Stimulated activated CD4-positive, alpha-beta T cell treated with anti-CD3 and anti-CD28 coated beads, Interleukin-1b, Interleukin-23, amount 100 ng/mL, for 1 hour (primary cell): ENCODE measurements at places on chromosomes 2 and 18.

DNA sequence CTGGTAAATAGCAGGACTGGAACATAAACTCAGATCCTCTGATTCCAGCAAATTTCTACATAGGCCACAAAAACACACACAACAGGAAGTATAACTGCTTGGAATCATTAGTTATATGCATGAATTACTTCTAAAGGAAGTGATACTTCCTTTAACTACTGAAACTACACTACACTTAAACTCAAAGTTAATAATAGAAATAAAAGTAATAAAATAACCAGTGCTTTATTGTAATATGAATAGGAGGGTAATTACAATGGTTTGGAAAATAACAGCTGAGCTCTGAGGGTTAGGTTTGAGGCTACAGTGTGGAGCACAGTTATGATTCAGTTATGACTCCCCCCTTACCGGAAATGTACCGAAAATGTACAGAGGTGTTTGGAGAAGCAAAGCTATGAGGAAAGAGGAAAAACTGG, 18.5 kb upstream of the POLI start:
- DNase-seq = no peak

DNA sequence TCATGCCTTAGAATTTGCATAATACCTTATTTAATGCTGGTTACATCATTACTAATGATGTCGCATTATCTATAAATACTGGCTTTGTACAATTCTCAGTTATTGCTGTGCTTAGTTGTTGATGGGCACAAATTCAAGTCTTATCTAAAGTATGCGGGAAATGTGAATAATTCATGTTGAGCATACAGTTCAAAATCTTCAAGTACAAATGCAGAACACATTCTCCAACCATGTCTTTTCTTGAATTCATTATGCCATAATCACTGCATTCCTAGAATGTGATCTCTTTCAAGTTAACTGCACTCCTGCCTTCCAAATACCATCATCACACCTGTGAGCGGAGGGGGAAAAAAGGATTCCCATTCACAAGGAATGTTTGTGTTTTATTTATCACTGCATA, 337.0 kb downstream of the MBD2 start:
- no peak for DNase-seq

DNA sequence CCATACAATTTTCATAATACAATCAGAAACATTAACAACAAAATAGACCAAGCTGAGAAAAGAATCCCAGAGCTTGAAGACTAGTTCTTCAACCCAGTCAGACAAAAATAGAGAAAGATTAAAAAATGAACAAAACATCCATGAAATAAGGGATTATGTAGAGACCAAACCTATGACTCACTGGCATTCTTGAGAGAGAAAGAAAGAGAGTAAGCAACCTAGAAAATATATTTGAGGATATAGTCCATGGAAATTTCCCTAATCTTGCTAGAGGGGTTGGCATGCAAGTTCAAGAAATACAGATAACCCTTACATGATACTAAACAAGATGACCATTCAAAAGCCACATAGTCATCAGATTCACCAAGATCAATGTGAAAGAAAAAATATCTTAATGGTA, 281.7 kb downstream of the CCDC85A start:
- DNase-seq = no peak

DNA sequence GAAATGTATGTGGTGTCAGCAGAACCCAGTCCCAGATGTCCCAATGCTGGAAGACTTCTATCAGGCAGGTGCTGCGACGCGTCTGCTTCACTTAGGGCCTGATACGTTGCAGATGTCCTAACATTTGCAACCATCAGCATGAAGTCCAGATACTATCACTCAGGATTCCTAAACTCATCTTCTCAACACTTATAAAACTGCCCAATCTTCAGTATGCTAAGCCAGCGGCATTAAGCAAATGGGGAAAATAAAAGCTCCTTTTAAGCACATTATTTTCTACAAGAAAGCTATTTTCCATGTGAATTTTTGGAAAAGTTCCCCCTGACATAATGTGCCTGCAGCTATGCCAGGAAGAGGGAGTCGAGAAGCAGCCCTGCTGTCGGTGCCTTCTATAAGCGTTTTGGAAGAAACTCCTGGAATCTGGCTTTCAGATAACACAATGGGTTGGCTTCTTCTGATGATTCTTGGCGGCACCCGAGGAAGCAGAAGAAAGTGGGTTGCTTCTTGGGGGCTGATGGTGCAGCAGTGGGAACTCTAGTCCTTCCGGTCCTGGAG, 60.7 kb upstream of the ITGA6 start:
- DNase-seq = no peak

- no peak for DNase-seq
Measured at GRCh38 chr2:121049950-121050585, 234.9 kb downstream of the TFCP2L1 start.

GRCh38 chr18:8707556-8708300, 2.4 kb downstream of the MTCL1 start:
- no peak for DNase-seq

DNA sequence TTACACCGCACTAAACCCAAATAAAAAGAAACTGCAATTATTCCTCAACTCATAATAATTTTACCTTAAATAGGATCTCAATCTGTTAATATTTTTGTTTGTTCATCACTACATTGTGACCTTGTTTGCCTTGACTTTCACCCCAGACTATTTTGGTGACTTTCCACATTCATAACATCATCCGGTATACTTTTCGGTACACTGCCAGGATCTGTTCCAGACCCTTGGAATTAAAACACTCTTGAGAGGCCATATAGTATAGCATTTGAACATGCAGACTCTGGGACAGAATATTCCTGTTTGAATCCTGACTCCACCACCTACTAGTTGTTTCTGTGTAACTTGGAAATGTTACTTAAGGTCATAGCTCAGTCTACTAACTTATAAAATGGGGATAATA, 577.4 kb downstream of the METTL4 start:
- no peak for DNase-seq

DNA sequence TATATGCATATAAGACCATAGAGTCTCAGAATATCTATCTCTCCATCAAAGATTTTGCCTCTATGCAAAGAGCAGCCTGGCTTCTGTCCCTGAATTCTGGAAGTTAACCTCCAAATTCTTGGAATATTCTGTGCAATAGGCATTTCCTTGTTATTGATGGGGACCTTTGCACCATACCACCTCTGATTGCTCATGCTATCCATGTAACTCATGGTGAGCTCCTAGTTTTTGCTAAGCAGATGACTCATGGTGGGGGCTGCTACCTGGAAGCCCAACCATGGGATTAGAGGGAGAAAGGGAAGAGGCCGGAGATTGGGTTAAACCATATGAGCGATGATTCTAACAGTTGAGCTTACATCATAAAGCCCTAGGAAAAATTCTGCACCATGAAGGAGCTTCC, 310.2 kb upstream of the FIGN start:
- no peak for DNase-seq

- no peak for DNase-seq
Measured at GRCh38 chr2:149562324-149562723, 25.3 kb downstream of the MMADHC start.
